Muscle of arm (tissue), 14 donors: ENCODE measurements at places on chromosomes 16 and 17.

DNA sequence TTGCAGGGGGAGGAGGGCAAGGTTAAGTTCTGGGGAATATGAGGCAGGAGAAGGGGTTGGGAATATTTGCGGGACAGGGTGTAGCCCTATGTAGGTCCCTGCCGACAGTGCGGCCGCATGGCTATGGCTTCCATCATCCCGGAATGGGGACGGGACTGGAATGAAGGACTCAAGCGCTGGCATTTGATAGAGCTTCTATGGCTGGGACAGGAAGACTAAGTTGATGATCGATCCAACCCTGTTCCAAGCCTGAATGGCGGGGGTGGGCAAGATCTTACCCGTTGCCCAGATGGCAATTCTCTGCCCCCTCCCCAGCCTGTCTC, 47.1 kb downstream of the SRCIN1 start:
- no peak for DNase-seq

DNA sequence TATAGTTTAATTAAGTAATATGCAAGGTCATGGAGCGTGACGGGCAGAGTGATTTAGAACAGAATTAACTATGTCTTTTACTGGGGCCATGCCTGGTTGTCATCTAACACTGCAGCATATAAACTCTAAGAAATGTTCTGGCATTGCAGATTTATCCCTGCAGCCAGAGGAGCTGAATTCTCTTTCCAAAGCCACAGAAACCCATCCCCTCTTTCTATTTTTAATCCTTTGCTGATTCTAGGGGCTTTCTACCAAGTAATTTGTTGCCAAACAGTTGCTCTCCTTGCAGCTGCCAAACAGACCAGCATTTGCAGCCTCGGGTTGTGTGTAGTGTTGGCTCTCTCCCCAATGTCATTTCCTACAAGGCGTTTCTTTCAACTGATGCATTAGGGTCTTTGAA, 243.2 kb upstream of the MON1B start:
- peak; percentile 72 for DNase-seq

DNA sequence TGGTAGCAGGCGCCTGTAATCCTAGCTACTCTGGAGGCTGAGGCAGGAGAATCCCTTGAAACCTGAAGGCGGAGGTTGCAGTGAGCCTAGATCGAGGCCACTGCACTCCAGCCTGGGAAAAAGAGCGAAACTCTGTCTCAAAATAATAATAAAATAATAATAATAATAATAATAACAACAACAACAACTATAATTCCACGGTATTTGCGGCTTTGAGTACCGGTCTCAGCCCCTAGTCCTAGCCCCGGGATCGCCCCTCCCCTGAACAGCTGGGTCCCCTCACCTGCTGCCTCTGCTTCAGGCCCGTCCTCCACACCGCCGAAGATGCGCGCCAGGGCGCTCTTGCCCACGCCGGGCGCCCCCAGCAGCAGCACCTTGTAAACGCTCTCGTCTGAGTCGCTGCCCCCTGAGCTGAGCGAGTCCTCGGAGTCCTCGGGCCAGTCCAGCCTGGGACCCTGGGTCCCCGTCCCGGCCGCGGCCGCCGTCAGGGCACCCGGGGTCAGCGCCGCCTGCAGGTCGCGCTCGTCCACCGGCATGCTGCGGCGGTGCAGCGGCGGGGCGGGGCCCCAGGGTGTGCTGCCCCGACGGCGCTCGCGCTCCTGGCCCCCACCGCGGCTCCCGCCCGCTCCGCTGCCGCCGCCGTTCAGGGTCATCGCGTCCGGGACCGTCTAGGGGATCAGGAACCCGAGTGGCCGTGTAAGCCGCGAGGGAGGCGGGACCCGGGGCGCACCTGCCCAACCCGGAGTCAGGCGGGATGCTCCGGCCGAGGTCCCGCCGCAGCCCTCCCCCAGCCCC, 611 bp downstream of the RRAD start:
- no peak for DNase-seq

GRCh38 chr16:48366165-48367093, 18.8 kb downstream of the SIAH1 start:
- peak; percentile 39 for DNase-seq

GRCh38 chr17:7356072-7356549, 1.2 kb downstream of the TMEM95 start:
- peak; percentile 68 for DNase-seq

GRCh38 chr17:30605027-30605426, 127.8 kb downstream of the GOSR1 start:
- no peak for DNase-seq

GRCh38 chr17:55783684-55784245, 32.9 kb downstream of the PCTP start:
- no peak for DNase-seq

- no peak for DNase-seq
Observed at GRCh38 chr17:42027961-42028790, 8.3 kb downstream of the NKIRAS2 start.

GRCh38 chr17:74478420-74479100, 12.1 kb downstream of the CD300A start:
- no peak for DNase-seq

GRCh38 chr17:30363715-30364202, 15.0 kb upstream of the CPD start:
- DNase-seq: no peak
